ENCODE measurements at places on chromosomes 12 and 14.
A peak's percentile ranks its signal among the peaks of the same experiment; 100 is the strongest.

DNA sequence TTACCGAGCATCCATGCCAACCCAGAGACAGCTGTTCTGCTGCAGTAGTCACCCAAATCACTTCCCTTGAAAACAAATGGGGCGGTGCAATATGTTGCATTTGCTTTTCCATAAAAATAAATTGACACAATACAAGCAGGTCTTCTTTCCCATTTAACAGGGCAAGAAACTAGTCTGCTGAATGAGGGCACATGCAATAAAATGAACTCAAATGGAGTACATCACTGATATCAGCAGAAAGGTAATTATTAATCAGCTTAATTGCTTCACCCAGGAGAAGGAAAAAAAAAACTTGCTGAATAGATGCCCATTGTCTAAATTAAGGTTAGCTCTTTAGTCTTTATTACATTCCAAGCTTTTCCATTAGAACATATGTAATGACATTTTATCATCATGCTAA is 175.1 kb upstream of the GZMB start:
- no peak for DNase-seq

DNA sequence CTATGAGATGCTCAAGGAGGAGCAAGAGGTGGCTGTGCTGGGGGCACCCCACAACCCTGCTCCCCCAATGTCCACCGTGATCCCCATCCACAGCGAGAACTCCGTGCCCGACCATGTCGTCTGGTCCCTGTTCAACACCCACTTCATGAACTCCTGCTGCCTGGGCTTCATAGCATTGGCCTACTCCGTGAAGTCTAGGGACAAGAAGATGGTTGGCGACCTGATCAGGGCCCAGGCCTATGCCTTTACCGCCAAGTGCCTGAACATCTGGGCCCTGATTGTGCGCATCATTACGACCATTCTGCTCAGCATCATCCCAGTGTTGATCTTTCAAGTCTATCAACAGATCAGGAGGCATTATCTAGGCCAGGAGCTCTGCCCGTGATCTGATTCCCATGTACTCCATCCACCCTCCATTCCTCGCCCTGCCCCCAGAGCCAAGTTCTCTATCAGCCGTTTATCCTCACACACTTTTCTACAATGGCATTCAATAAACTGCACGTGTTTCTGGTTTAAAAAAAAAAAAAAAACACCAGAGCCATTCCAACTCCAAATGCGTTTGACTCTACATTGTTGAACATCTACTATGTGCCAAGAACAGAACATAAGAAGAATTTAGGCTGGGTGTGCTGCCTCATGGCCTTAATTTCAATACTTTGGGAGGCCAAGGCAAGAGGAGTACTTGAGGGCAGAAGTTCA is 17.5 kb downstream of the ATXN2 start:
- no peak for DNase-seq

DNA sequence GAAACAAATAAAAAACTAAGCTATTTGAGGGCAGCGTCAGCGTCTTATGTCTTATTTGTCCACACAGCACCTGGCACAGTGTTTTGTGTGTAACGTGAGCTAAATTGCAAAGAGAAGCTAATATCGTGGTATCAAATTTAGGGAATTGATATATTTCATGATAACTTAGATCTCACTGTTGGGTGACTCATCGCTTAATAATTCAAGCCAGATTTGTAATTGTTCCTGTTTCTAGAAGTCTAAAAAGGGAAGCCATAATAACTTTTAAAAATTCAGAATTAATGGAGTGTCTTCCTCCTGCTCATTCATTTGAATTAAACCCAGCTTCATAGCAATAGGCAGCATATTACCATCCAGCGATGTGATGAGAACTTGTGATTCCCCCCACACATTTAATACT is 214.7 kb downstream of the PDZRN4 start:
- DNase-seq, result no peak

GRCh38 chr14:20769421-20769820 is 1.2 kb downstream of the EDDM3B start:
- no peak for DNase-seq

- DNase-seq, result no peak
Observed at GRCh38 chr14:67442139-67442906, 30.4 kb upstream of the PLEK2 start.

DNA sequence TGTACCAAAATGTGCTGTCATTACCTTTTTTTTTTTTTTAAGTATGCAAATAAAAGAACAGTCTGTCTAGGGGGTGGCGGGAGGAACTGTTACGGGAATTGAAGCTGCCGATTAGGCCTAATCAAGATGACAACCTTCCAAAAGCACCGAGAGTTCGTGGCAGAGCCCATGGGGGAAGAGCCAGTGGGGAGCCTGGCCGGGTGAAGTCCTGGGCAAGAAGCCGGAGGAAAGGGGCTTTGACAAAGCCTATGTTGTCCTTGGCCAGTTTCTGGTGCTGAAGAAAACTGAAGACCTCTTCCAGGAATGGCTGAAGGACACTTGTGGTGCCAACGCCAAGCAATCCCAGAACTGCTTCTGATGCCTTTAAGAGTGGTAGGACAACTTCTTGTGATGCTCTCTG is 42.6 kb downstream of the ACTN1 start:
- DNase-seq, result no peak

DNA sequence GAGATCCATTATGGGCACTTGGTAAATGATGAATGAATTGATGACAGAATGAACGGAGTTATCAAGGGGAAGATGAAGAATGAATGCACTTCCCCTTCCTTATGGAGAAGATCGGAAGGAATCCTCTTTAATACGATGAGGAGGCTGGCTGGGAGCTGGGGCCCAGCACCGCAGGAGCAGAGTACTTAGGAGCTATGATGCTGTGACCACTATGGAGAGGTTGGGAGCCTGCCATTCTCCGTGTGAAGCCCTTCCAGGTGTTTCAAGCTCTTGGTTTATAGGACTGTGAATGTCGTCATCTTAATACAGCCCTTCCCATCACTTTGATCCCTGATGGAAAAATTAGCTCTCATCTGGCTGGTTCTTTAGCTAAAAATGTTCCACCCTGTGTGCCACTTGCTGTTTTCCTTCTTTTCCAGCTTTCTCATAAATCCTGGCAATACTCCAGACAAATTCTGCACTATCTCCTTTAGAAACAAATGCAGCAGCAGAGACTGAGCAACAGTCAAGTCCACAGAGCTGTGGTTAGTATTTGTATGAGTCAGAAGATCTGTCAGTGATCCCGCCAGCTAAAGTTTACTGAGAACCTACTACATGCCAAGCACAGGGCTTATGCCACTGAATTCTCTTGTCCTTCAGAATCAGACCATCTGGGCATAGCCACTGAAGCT is 263.1 kb upstream of the CRY1 start:
- DNase-seq, result peak; percentile 81

- DNase-seq, result no peak
Observed at GRCh38 chr12:9103050-9103849, 12.5 kb downstream of the A2M start.

- no peak for DNase-seq
Observed at GRCh38 chr14:31802838-31803237, 241.6 kb downstream of the NUBPL start.

DNA sequence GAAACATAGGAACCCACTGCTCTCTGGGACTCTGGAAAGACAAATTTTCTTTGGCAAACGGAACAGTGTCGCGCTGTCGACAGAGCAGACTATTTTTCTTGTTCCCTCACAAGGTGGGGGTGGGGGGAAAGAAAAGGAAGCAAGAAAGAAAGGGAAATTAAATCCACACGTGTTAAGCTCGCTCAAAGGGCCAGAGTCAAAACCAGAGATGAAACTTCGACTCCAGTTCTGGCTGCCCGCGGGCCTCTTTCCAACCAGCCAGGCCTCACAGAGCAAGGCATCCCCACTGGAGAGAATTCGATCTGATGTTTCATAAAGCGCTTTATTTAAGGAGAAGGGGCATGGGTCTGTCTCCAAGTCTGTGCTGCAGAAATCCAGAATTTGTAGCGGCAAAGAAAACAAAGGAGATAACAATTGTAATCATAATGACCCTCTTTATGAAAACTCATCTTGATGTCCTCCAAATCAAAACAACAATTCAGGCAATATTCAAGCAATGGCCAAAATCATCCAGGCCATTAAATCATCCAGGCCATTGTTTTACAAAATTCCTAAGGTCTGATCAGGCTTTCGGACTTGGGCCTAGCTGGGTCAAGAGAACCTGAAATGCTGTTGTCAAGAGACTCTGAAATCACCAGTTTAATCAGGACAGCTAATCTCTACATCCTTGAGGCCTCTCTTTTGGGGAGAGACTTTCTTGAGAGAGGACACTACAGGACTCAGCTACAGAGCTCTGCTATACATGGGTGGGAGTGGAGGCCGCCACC is 5.3 kb upstream of the TBX5 start:
- DNase-seq, result no peak

GRCh38 chr12:126156806-126157574 is 1091.8 kb downstream of the AACS start:
- no peak for DNase-seq

DNA sequence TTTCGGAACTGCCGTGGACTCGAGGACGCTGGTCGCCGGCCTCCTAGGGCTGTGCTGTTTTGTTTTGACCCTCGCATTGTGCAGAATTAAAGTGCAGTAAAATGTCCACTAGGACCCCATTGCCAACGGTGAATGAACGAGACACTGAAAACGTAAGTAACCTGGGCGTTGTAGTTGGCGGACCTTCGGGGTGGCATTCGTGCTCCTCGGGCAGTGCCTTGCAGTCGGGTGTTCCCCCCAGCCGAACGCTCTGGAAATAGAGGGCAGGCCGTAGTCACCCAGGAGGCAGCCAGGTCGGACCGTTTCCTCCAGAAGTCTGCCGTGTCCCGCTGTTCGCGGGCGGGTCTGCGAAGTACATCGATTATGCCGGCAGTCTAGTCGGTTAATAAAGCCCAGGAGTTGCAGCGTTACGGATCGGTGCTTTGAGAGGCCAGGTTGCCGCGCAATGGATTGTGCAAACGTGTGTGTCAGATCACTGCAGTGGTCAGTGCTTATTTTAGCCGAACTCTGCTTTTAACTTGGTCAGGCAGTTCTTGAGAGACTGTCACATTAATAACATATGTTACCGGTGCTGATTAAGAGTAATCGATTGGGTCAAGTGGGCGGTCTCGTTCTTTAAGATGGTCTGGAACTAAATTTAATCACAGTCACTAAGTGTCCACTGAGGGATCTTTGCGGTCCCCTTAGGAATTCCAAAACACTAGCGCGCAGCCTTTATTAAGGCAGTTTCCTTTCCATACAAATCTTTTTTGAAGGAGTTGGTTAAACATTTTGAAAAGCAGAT is 906 bp downstream of the MARK3 start:
- no peak for DNase-seq

GRCh38 chr12:66423266-66423665 is 121.0 kb downstream of the HELB start:
- DNase-seq, result no peak

DNA sequence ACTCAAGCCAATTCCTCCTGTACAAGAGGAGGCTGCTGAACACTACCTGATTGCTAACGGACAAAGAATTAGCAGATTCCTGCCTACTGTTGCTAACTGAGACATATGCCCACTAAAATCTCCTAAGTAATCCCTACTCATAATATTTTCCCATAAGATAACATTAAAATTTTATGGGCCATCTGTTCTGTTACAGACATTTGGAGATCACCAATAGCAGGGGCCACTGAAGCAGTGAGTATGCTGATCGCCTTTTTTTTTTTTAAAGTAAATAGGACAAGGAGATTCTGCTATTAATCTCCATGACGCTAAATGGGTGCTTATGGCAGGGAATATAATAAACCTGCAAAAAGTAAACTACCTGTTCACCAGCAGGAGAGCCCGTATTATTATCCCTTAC is 292.9 kb downstream of the MED13L start:
- no peak for DNase-seq

- DNase-seq, result no peak
Observed at GRCh38 chr14:64509036-64509435, 4.5 kb downstream of the ZBTB1 start.

DNA sequence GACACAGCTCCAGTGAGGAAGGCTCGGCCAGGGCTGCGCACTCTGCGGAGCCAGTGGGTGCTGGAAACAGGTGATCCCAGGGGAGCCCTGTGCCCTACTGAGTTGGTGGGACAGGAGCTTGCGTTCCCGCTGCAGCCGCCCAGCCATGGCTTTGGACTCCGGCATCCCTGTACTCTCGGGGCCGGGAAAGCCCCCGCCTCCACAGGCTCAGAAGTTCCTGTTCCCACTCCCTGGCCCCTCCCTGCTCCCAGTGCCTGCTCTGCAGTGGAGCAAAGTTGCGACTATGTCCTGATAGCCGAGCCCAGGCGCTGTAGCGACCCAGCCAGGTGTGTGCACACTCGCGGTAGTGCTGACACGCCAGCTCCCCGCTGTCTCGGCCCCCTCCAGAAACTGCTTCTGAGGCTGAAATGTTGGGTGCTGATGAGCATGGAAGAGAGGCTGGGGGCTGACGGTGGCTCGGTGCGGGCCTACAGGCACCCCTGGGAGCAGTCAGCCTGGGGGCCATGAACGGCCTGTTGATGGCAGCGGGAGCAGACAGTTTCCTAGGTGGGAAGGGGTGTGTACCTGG is 344.6 kb upstream of the MGAT4C start:
- DNase-seq, result no peak

GRCh38 chr12:40616383-40616915 is 75.8 kb upstream of the CNTN1 start:
- DNase-seq, result no peak
